ENCODE measurements at places on chromosomes 3 and 15.

GRCh38 chr15:76011627-76012551, at the start of gene NRG4:
Gene NRG4, minus strand, starts transcription at chr15:76012424. Its CDS starts 1,194 bp downstream, at chr15:76011230.
- DNase-seq, result no peak

DNA sequence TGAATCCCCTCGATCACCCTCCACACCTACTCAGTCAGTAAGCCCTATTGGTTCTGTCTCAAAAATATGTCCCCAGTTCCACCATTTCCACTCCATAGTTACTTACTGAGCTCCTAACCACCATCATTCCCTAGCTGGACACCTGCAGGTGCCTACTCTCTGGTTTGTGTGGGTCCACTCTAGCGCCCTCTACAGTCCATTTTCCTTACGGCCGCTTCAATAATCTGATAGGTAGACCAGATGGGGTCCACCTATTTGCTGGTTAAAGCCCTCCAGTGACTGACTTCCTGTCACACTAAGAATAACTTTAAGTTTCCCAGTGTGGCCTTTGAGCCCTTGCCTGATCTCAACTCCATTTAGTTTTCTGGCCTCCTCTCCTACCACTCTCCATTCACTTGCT, 5.0 kb downstream of the GXYLT2 start:
- DNase-seq, result no peak

DNA sequence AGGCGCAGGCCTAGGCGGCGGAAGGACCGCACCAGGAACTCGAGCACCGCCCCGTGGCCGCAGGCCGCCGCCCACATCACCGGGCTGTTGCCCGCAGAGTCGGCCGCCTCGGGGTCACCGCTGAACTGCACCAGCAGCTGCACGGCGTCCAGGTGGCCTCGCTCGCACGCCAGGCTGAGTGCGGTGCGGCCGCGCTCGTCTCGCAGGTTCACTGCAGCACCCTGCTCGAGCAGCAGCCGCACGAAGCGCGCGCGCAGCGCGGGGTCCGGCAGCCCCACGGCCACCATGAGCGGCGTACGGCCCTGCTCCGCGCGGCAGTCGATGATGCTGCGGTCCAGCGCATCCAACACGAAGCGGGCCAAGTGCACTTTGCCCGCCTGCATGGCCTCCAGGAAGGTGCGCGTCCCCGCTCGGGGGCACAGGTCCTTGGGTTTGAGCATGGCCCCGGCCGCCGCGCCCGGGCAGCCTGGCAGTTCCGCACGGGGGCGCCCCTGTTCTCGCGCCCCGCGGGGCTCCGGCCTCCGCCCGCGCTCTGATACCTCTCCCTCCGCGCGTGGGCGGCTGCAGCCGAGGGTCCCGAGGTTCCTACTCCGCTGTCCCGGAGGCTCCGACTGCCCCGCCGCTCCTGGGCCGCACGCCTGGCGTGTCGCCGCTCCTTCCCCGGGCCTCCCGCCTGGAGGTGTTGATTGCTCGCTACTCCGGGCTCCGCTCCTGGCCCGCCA, 556 bp downstream of the ANKRD63 start:
- peak; percentile 33 for DNase-seq

- DNase-seq, result no peak
These were observed 46.7 kb downstream of the CASR start for GRCh38 chr3:122230174-122230573.

DNA sequence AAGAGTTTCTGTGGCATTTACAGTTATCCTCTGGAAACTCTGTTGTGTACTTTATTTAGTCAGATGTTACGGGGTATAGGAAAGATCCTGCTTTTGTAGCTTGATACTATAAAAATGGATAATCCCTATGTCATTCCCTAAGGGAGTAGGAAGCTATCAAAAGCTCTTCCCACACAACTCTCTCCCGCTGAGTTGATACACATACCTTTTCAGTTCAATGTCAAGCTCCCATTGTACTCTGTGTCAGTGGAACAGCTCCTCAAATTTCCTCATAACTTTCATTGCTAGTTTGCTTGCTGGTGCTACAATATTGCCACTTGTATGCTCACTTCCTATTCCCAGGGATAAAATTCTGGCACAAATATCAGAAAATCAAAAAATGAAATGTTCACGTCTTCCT, 893.3 kb upstream of the GBE1 start:
- no peak for DNase-seq

DNA sequence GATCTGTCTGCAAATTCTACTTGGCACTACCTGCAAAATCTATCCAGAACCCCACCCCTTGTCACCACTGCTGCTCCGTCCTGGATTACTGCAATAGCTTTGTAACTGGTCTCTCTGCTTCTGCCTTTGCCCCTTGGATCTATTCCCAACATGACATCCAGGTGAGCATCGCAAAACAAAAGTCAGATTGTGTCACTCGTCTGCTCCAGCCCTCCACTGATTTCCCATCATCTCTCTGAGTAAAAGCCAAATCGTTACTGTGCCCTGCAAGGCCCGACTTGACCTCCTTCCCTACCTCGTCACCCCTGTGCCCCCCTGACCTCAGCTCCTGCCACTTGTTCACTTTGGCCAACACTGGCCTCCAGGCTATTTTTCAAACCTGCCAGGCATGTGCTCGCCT, 9.4 kb downstream of the SPTBN5 start:
- DNase-seq, result no peak

DNA sequence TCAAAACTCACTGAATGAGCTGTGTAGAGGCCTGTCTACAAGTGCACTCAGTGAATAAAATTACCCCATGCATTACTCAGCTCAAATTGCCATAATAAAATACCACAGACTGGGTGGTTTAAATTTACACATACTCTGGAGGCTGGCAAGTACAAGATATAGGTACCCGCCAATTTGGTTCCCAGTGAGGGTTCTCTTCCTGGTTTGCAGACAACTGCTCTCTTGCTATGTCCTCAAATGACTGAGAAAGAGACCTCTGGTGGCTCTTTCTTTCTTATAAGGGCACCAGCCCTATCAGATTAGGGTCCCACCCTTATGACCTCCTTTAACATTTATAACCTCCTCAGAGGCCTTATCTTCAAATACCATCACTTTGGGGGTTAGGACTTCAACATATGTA, 237.0 kb downstream of the CPNE4 start:
- DNase-seq, result no peak

GRCh38 chr15:69034352-69034751, 19.9 kb downstream of the NOX5 start:
- no peak for DNase-seq

DNA sequence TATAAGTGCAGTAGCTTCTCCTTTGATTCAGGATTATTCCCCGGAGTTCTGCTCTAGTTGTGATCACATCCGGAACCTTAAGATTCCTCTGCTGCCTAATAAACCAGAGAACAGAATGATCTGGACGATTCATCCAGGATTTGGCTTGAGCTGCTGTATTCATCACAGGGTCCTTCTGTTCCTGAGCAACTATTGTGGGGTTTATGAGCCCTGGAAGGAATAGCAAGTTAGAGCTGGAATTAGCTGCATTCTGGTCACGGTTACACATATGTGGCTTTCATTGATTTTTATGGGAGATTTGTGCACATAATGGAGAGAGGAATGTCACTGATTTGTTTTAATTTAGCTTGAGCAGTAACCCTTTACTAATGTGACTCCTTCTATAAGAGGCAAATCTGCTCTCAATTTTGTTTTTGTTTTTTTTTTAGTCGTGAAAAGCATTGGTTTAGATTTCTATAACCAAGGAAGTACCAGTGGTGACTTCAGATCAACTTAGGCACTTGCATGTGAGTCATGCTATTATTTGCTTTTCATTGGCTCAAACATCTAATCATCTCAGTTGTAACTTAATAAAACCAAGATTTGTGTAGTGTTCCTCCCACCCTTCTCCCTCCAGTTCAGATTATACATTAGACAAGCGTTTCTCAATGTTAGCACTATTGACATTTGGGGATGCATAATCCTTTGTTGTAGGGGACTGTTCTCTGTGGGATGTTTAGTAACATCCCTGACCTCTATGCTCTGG, 148.5 kb downstream of the OTOL1 start:
- DNase-seq, result no peak

DNA sequence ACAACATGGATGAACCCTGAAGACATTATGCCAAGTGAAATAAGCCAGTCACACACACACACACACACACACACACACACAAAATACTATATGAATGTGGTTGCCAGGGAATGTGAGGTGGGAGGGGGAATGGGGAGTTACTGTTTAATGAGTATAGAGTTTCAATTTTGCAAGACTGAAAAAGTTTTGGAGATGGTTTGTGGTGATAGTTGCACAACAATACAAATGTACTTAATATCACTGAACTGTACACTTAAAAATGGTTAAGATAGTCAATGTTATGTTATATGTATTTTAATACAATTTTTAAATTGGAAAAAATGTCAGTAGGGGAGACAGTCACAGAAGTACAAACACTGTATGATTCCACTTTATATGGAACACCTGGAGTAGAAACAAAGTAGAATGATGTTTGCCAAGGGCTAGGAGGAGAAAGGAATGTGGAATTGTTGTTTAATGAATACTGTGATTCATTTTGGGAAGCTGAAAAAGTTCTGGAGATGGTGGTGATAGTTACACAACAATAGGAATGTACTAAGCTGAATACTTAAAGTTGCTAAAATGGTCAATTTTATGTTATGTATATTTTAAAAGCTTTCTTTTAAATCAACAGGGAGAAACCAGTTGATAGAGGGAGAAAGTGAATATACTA, 76.6 kb downstream of the RPL39L start:
- no peak for DNase-seq

GRCh38 chr3:124373524-124373923, 356.7 kb upstream of the UMPS start:
- DNase-seq, result no peak

DNA sequence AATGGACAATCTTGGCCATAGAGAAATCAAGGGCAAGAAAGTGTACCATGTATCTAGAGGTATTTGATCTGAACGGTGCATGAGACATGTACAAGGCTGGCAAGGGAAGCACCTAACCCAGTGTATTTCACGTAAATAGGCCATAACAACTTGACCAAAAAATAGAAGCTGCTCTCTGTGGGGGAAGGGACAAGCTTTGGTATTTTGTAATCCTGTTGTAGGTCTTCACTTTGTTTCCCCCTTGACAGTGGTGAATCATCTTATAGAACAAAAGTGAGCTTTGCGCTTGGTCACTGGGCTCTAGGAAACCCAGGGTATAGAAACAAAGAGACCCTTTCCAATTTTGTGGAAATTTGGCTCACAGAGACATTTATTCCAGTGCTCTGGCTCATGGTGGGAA, 21.0 kb downstream of the LARS2 start:
- no peak for DNase-seq

DNA sequence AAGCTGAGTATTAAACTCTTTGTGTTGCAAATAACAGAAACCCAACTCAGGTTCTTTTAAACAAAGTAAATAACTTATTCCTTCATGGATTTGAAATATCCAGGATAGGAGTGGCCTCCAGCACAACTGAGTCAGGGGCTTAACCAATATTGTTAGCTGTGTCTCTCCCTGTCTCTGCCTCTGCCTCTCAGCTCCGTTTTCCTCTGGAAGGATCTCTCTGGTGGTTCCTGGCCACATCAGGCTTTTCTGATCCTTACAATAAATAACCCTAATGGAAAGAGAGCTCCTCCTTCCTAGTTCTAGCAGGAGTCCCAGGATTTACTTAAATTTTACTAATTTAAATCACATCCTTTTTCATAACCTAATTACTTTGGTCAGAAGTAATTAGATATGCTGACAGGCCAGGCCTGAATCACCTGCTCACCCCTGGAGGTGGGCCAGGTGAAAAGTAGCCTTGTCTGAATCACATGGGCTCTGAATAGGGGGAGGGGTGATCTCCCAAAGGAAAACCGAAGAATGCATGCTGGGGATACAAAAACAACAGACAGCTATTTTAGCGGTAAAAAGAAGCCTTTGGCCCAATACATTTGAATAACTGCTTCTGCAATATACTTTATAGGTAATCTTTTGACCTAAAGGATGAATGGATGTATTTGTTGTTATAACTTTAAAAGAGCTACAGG, 75.4 kb downstream of the REC114 start:
- DNase-seq, result no peak

DNA sequence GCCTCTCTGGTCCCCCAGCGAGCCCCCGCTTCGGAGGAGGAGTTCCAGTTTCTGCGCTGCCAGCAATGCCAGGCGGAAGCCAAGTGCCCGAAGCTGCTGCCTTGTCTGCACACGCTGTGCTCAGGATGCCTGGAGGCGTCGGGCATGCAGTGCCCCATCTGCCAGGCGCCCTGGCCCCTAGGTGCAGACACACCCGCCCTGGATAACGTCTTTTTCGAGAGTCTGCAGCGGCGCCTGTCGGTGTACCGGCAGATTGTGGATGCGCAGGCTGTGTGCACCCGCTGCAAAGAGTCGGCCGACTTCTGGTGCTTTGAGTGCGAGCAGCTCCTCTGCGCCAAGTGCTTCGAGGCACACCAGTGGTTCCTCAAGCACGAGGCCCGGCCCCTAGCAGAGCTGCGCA, 3.5 kb downstream of the PML start:
- no peak for DNase-seq

GRCh38 chr3:187590861-187591576, 79.2 kb downstream of the SST start:
- no peak for DNase-seq

DNA sequence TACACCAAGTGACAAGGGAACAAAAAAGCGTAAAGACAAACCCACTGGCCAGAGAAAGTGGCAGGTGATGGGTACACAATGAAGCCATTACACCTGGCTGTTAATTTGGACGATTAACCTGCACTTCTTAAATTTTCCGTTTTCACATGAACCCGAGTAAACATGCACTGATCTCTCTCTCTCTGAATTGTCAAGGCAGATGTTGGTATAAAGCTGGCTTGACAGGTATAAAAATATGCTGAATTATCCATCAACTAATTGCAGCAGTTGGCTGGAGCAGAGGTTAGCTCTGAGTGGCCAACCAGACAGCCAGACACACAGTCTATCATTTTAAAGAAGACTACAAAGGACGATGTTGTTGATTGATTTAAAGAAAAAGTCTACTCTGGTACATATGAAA, 561.7 kb upstream of the ALCAM start:
- no peak for DNase-seq

- DNase-seq, result no peak
These were observed 429.7 kb upstream of the RASGRP1 start for GRCh38 chr15:38994310-38994709.
